ENCODE measurements at places on chromosomes 1 and 21.
A peak's percentile ranks its signal among the peaks of the same experiment; 100 is the strongest.

- peak; percentile 41 for DNase-seq
These were observed 17.7 kb downstream of the CMPK1 start for GRCh38 chr1:47351305-47351704.

- no peak for DNase-seq
These were observed 1.8 kb downstream of the BTG3 start for GRCh38 chr21:17610911-17611310.

GRCh38 chr1:204728045-204728444 lies 42.5 kb upstream of the LRRN2 start:
- DNase-seq = no peak

GRCh38 chr21:45845063-45845769 lies 136.4 kb upstream of the COL6A1 start:
- DNase-seq = no peak

DNA sequence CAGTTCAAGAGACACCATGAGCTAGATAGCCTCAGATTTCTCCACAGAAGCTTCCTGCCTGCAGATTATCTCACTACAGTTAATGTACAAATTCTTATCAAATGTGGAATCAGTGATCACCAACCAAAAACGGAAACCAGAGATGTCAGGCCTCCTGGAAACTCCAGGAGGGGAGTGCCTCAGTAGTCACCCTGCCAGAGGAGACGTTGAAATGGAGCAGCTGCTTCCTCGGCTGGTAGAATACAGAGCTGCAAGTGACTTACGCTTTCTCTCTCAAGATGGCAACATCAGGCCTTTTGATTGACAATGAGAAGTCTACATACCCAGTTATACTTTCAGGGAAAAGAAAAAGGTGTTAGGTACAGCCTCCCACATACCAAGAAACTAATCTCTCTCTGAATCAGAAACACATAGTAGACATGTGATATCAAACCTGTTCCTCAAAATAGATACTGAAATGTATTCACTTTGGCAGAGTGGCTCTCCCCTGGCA lies 52.2 kb downstream of the ACP6 start:
- no peak for DNase-seq

DNA sequence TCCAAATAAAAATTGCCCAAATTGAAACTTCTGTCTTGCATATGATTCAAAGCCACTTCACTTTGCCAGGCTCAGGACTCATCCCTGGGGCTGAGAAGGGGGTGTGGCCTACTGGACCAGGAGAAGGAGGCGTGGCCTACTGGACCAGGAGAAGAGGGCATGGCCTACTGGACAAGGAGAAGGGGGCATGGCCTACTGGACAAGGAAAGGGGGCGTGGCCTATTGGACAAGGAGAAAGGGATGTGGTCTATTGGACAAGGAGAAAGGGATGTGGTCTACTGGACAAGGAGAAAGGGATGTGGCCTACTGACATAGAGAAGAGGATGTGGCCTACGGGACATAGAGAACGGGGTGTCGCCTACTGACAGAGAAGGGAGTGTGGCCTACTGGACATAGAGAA lies 405.3 kb downstream of the RRAGC start:
- no peak for DNase-seq

DNA sequence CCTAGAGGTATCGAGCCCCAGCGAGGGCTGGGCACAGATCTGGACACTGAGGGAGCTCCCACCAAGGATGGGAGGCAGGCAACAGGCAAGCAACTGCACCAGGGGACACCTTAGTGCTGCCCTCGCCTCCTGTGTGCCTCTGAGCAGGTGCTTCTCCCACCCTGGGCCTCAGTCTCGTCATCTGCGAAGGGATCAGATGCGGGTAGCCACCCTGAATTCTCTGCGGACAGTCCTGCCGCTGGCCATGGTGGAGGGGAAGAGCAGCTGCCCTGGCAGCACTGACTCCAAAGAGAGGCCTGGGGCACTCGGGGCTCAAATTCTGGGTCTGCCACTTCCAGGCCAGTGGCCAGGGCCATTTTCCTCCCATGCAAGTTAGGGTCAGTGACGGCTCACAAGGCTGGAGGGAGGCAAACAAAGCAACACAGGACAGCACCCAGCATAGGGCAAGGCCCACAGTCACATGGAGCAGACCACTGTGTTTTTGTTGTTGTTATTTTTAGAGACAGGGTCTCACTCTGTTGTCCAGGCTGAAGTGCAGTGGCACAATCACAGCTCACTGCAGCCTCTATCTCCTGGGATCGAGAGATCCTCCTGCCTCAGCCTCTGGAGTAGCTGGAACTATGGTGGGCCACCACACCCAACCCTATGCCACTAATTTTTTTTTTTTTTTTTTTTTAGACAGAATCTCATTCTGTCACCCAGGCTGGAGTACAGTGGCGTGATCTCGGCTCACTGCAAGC lies 7.1 kb upstream of the SDC3 start:
- DNase-seq = no peak

DNA sequence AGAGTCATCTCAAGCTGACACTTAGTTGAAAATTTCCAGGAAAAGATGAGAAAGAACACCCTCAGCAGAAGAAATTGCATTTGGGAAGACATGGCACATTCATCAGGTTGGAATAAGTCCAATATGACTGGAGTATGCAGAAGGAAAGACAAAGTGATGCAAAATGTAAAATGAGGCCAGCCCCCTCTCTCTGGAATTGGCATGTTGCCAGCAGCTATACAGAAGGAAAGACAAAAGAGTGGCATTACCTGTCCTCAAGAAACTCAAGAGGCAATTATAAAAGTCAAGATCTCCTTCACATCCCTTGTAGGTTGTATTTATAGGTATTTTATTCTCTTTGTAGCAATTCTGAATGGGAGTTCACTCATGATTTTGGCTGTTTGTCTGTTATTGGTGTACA lies 426.3 kb downstream of the AGBL4 start:
- DNase-seq = no peak

DNA sequence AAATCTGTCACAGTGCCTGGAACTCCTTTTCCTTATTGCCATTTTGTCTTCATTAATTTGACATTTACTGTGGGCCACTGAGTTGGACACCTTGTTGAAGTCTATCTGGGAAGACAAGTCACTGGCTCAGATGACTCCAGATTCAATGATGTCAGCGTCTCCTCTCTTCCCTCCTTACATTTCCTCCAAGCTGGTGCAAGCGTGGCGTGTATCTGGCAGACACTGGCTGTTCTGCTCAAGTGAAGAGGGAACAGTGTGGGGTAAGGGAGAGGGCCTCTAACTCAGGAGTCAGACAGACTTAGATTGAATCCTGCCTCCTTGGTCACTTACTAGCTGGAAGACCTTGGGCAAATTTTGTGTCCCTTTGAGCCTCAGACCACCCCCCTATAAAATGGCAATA lies 8.7 kb upstream of the ZNF691 start:
- DNase-seq = no peak

GRCh38 chr1:165501970-165502348 lies 41.8 kb upstream of the LRRC52 start:
- no peak for DNase-seq

DNA sequence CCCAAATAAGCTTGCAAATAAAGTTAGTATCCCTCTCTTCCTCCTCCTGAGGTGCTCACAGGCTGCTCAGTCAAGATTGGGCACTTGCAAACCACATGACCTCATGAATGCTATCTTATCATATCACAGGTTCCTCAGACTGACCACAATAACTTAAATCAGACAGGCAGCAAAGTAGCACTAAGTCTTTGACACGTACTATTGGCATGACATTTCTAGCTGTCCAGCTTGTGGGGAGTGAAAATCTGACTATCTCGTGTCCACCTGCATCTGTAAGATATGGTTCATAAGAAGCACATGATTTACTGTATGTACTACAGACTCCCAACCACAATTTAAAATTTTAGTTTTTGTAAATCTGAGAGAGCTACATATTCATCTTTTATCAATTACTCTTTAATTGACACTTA lies 58.0 kb upstream of the GFI1 start:
- no peak for DNase-seq

DNA sequence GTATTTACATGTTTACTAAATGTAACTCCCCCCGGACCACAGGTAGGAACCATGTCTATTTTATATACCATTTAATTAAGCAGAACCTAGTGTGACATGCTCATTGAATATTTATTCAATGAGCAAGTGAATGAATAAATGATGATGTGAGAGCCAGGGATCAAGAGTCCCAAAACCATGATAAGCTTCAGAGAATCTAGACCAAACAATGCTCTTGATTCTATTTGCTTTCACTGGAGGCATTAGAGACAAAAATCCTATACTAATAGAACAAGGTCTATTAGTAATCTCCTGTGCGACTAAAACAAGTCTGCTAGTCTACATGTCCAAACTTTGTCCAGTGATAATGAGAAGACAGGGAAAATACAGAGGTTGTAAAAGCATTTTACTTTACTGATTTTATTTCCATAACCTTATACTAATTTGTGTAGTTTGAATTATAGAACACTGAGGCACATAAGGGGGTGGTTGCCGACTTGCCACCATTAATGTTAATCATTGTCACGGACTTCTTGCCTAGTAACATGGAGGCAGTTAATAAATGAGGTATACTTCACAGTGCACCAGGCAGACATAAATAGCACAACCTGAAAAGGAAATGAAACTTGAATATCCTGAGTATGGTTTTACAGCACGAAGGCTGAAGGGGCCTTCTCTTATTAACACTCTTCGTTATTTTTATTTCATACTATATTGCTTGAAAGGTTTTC lies 69.8 kb downstream of the TBX15 start:
- DNase-seq = no peak

DNA sequence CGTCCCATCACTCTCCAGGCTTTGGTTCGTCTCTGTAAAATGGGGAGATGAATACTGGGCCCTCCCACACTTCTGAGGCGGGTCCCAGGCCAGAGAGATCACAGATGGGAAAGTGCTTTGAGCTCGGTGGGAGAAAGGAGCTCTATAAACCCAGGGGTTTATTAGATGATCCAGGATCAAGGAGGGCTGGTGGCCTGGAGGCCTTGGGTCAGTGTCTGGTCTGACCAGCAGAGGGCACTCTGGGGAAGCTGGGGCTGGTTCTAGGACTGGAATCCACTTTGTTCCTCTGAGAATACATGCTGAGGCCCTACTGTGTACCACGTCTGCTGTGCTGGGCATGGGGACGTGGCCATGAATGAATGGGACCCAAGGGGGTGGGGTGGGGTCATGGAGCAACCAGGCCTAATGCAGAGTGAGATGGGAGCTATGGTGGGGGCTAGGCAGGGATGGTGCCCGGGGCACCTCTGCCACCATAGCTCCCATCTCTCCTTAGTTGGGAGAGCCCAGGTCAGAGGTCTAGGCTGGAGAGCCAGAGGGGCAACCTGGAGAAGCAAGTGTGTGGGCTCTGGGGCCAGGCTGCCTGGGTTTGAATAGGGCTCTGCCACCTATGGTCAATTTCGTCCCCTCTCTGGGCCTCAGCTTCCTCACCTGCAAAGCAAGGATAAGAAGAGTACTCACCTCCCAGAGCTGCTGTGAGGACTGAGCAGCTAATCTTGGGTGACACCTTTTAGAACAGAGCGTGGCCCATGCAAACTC lies 9.0 kb upstream of the FAM131C start:
- DNase-seq = peak; percentile 33
